CMK (cell line): ENCODE measurements at places on chromosomes 6 and 20.

DNA sequence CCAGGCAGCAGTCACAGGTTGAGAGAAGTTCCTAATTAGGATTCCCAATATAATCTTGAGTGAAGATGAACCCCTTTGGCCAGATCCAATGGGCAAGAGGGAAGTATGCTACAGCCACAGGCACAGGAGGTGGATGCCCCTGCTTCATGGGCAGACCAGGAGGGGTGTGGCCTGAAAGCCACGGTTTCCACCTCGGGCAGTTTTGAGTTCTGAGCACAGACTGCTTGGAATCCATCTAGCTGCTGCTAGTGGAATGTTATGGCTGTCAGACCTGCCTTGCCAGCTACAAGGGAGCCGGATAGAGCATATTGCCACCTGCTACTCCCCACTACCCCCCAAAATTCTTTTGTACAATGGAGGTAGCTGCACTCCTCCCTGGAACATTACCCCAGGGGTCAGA is 672.9 kb downstream of the HACE1 start:
- DNase-seq = no peak

- DNase-seq = no peak
These were observed 141.7 kb downstream of the NKAIN2 start for GRCh38 chr6:123945386-123945785.

GRCh38 chr6:150695652-150696051 is 96.0 kb downstream of the PLEKHG1 start:
- DNase-seq = no peak

- DNase-seq = no peak
These were observed 51.2 kb upstream of the LYRM2 start for GRCh38 chr6:89689732-89690131.

DNA sequence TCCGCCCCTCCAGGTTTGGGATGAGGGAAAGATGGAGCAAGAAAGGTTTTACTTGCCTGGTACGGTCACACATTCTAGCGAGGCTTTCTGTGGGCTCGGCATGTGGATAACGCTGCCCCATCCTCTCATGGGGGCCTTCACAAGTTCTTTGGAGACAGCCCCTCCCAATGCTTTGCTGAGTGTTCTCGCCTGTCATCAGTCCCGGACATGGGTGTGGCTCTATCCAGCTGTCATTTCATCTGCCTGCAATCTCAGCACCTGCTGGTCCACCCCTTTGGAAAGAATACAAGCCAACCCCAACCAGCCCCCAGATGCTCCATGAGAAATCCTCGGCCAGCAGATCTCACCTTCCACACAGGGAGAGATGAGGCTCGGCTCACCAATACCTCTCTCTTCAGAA is 30.3 kb upstream of the MDGA1 start:
- DNase-seq = no peak

DNA sequence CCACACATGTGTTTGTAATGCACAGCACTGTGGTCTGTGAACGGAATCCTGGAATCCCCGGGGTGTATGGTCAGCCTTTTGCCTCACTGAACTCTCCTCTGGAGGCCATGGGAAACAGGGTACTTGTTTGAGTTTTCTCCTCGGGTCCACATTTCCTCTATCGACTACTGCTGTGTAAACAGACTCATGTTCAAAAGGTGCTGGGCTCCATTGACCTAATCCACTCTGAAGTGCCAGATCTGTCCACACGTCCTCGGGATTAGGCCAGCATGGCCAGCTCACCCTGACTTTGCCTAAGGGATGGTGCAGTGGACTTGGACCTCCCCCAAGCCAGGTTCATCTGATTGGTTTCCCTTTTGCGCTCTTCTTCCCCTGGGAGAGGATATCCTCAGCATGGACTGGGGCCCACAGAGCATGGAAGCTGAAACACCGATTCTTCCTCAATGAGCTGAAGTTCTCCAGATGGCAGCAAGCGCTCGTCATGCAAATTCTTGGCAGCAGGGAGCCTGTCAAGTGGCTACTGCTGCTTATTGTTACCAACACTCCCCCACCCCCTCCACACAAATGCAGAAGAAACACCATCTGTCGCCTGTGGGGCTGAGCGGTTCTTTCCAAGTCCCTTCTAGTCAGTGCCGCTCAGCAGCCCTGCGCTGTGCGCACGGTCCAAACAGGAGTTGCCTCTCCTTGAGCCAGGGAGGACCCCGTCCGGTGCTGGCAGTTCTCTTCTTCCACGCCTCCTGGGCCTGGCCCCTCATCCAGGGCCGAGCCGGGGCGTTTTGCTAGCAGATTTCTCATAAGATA is 292.6 kb upstream of the MARCKS start:
- DNase-seq = no peak

- no peak for DNase-seq
These were observed 142.5 kb downstream of the PREX1 start for GRCh38 chr20:48685300-48685699.

DNA sequence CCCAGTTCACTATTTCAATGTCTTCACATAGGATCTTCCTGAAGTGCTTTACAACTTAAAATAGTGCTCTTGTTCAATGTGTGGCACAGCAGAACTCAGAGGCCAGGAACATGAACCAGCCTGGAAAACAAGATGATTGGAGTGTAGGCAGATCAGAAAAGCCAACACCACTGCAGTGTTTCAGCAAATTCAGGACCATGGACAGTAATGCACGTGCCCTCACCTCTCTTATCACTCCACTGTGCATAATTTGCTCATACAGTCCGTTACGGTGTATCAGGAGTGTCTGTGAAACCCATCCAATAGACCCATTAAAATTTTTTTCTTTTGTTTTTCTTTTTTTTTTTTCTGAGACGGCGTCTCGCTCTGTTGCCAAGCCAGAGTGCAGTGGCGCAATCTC is 27.6 kb upstream of the HACE1 start:
- DNase-seq = no peak

DNA sequence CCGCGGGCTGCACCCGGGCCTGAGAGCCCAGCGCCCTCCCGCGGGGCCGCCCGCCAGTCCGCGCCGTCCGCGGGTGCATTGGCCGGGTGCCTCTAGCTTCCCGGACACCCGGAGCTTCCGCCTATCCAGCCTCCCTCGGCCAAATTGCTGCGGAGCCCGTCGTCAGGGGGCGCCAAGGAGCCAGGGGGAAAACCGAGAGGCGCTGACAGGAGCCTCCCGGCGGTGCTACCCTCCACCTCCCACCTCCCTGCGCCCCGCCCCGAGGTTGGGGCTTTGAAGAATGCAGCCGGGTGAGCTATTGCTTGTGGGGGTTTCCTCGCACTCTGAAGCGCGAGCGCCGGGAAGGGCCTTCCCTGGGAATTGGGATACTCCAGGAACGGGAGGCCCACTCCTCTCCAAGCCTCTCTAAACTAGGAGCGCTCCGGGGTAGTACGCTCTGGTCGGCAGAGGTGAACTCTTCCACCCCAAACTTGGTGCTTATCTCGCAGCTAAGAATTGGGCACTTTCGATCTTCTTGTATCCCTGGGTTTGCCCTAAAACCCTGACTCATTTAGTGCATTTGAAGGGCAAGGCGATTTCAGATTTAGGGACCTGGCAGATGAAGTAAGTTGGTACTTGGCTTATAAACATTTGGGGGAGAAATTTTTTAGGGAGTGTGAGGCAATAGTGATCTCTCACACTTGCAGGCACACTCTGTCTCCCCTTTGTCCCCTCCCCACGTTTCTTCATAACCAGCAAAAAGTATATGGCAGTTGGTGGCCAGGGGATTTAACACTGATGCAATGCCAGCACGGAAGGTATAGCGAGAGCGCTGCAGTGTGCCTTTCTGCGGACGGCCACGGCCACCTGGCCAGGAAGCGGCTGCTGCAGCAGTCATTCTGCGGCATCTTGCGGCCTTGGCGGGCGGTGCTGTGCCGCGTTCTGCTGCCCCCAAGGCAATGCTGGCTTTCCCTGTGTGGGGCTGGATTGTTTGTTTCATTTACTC is 556 bp downstream of the BEND6 start:
- peak; percentile 73 for DNase-seq

DNA sequence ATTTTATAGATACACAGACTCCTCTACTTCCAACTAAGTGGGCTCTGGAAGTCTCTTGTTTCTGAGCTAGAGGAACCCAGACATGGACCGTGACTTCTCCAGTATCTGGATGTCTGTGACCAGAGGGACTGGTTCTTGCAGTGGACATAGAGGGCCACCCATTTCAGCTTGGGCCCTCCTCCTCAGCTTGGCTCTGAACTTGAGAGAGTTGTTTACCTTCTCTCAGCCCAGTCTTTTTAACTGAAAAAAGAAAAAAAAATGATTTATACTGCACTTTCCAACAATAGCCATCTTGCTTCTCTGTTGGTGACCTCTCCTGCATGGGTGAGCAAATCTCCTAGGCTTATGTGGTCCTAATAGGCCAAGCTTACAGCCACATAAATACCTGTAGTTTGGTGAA is 60.3 kb upstream of the TMEM181 start:
- no peak for DNase-seq

- DNase-seq = no peak
These were observed 34.0 kb upstream of the FAM83C start for GRCh38 chr20:35326021-35326739.

- DNase-seq = no peak
These were observed 88.6 kb downstream of the ERMARD start for GRCh38 chr6:169839898-169840631.

GRCh38 chr6:39951716-39952115 is 17.5 kb upstream of the MOCS1 start:
- no peak for DNase-seq

DNA sequence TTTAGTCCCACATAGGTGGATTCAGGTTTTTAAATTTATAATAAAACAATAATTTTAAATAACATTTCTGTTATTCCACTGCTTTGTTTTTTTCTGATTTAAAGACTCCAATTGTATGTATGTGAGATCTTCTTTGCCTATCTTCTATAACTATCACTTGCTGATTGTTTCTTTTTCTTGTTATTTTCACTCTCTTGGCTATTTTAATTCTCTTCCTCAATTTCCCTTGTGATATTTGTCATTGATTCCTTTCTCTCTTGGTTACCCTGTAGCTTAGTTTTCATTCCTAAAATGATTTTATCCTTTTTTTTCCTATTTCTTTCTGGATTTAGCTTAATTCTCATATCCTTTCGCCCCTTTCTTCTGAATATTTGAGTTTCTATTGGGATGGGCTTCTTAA is 227.3 kb upstream of the TENT5A start:
- no peak for DNase-seq

DNA sequence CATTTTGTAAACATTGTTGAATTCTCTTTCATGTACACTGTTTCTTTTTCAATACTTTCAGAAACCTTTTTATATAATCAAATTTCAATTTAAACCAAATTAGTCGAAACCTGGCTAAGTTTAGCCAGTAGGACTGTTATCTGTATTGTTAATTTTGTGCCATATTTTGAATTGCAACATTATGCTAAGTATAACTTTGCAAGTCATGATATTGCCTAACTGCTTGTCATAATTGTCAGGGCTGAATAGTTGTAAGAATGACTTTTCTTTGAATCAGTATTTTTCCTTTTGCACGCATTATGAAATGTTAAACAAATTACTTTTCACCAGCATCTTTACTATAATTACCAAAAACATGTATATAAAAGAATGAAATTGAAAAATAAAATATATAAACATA is 82.7 kb downstream of the SAMD3 start:
- DNase-seq = no peak

- DNase-seq = peak; percentile 27
These were observed 223.4 kb downstream of the FOXC1 start for GRCh38 chr6:1832844-1833787.

DNA sequence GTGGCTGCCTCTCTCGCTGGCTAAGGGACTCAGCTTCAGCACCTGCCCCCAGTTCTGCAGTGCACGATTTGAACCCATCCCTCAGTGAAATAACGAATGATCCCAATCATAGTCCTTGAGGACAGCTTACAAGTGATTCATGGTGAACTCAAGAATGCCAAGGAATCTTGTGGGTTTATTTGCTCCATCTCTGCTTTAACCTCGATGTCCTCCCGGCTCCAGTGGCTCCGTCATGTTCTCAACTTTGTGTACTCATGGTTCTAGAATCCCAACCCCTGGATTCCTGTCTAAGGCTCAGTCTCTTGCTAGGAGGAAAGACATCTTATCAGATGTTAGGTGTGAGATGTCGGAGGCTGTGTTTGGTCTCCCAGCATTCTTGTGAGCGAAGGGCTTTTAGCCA is 29.0 kb upstream of the GTSF1L start:
- no peak for DNase-seq

DNA sequence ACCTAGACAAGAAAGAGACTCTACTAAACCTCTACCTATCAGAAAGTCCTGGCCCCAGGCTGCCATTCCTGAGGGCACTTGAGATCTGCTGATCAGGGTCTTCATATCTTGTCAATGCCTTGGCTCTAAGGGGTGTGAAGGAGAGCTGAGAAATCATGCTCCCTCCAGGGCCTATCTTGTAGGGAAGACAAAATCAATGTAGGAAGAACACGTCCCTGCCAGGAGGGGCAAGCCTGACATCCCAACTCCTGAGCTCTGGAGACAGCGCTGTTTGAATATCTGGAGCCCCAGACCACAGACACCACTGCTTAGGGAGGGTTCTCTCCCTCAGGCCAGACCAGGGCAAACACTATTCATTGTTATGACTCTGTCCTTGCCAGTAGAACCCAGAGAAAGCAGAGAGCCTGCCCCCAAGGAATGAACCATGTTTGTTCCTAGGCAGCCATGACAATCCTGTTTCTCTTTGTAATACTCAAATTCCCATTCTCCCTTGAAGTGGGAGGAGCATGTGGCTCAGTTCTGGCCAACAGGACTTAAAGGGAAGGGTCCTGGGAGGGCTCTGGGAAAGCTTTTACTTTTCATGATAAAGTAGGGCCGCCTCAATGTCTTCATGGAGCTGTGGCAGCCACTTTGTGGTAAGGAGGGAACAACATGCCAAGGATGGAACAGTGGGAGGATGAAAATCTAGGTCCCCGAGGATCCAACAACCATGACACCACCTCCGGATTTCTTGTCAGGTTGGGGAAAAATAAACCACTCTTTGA is 1.8 kb upstream of the FASTKD5 start:
- DNase-seq = no peak

DNA sequence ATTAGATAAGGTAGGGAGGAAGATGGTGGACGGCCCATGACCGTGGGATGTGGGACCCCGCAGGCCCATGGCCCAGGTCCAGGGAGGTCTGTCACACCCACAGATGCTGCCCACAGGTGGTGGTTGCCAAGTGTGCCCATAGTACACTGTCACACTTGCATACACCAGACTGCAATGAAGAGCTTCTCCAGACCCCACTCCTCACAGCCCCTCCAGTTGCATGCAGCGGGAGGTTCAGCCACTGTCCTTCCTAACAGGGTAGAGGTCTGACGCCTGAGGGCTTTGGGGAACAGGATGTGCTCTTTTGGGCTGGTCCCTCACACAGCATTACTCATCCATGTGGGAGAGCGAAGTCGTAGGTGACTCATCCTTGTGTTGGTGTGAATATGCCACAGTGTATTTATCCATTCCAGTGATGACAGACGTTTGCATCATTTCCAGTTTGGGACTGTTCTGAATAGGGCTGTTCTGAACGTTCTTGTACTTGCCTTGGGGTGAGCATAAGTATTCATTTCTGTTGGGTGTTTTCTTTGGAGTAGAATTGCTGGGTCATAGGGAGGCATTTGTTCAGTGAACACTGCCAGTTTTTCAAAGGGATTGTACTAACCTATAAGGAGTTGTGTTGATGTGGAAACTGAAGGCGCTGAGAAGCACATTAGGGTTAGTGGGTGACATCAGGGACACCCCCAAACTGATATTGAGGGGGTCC is 10.1 kb upstream of the PYGB start:
- DNase-seq = no peak
